ENCODE measurements at places on chromosomes 1 and 21.

- DNase-seq, result no peak
Measured at GRCh38 chr1:29504196-29504595, 267.9 kb downstream of the PTPRU start.

- DNase-seq, result no peak
Measured at GRCh38 chr1:184433956-184434502, 47.2 kb downstream of the C1orf21 start.

DNA sequence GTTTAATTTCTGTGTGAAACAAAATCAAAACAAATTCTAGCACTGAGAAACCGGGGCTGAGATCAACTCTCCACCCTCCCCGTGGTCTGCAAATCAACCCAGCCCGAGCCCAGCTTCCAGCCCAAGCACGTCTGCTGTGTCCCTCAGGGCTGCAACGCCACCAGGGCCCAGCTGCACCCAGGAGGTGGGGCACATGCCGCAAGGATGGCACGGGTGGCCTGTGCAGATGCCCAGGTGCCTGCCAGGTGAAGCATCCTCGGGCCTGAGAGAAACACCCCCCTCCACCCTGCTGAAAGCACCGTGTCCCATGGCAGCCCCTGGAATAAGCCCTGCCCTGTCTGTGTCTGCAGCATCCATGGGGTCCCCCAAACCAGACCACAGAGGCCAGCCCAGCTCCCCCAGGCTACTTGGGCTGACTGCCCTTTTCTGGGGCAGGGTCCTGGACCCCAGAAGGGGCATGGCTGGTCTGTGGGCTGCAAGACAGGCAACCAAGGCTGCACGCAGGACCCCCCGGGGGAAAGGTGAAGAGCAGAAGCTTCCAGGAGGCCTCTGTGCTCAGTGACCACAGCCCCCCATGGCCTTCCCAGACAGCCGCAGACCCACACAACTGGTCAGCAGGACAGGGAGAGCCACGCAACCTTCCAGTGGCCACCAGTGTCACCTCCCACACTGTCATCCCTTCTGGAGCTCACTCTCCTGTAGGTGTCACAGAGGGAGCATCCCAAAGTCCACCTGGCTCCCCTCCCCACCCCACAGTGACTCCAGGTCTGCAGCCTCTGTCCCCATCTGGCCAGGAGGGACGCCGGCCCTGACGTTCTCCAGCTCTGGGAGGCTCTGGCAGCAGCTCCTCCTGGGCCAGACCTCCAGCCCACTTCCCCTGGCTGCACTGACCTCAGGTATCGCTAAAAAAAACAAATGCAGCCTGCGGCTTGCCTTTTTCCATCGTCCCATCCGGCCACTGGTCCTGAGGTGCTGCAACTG lies 7.7 kb downstream of the WNT9A start:
- DNase-seq, result no peak

- no peak for DNase-seq
Measured at GRCh38 chr1:91783423-91784170, 102.4 kb downstream of the TGFBR3 start.

DNA sequence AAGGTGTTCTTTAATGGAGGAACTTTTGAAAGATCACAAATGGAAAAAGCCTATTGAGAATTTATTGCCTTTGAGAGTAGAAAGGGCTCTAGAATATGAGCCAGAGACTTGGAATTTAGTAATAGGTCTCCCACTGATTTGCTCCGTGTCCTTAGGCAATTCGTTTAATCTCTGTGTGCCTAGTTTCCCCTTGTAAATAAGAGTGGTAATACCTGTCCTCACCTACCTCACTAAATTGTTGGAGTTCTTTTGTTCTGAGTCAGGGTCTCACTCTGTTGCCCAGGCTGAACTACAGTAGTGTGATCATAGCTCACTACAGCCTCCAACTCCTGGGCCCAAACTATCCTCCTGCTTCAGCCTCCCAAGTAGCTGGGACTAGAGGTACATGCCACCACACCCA lies 15.0 kb upstream of the TEKT2 start:
- no peak for DNase-seq

- peak; percentile 67 for DNase-seq
Measured at GRCh38 chr1:40711465-40712404, 20.2 kb downstream of the NFYC start.

GRCh38 chr1:87120779-87121178 lies 206.3 kb downstream of the HS2ST1 start:
- no peak for DNase-seq

DNA sequence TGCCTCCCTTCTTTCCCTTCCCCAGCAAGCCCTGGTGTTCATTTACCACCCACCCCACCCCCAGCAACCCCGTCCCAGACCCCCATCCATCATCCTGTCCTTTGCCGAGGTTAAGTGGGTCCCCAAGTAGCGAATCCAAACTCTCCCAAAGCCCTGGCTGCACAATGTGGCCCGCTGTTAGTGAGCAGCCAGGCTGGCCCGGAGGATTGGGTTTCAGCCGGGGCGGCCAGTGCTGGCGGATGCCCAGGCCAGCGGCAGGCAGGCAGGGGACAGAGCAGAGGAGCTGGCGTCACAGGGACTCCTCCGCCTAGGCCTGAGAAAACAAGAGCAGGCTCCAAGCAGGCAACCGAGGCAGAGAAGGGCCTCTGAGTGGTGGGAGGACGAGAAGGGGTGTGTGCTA lies 61.4 kb downstream of the EPHB2 start:
- no peak for DNase-seq

DNA sequence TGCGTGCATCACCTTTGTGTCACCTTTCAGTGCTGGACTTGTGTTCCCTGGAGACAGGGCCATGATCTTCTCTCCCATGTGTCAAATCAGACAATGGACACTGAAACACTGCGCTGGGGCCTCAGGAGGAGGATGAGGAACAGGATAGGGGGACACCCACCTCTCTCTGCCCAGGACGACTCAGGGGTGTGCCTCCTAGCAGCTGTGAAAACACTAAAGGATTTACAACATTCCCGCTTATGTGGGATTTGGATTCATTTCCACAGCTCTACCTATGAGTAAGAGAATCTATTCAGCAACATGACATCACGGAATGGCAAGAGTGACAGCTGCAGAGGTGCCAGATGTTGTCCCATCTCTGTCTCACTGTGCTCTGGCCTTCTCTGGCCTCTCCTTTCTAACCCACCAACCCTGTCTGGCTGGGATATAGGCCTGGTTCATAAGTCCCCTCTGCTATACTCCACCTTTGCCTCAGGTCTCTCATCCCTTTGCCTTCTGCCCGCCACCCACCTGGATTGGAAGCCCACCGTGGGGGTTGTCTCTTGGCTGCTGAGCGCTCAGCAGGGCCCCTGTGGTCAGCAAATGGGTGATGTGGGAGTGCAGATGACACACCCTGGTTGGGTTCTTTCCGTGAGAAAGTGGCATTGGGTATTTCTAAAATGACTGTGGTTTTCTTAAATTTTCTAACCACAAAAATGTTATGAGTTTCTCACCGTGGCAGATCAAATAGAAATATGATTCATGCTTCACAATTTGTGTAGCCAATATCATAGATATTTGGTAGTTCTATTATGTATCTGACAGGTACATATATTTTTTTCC lies 47.1 kb upstream of the TLR5 start:
- DNase-seq, result peak; percentile 69

DNA sequence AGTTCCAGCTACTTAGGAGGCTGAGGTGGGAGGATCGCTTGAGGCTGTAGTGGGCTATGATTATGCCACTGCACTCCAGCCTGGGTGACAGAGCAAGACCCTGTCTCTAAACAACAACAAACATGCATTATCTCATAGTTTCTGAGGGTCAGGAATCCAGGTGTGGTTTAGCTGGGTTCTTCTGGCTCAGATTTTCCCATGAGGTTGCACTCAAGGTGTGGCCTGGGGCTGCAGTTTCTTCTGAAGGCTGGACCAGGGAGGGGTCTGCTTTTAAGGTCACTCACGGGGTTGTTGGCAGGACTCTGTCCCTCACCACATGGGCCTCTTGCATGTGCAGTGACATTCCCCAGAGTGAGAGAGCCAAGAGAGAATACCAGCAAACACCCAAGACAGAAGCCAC lies 77.0 kb downstream of the EPHB2 start:
- no peak for DNase-seq

- no peak for DNase-seq
Measured at GRCh38 chr1:196466166-196466565, 142.1 kb downstream of the KCNT2 start.

- no peak for DNase-seq
Measured at GRCh38 chr1:169102567-169102966, 3.9 kb upstream of the ATP1B1 start.

DNA sequence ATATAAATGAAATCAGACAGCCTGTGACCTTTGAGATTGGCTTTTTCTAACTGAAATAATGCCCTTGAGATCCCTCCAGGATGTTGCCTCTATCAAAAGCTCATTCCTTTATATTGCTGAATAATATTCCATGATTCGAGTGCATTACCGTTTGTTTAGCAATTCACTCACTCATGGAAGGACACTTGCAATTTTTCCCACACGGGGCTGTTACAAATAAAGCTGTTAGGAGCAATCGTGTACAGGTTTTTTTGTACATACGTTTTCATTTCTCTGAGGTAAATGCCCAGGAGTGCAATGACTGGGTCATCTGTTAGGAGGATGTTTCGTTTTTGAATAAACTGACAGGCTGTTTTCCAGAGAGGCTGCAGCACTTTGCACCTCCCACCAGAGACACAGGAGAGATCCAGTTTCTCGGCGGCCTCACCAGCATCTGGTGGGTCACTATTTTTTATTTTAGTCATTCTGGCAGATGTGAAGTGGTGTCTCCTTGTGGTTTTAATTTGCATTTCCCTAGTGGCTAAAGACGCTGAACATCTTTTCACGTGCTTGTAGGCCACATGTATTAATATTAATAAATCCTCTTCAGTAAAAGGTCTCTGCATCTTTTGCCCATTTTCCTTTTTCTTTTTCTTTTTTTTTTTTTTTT lies 11.0 kb downstream of the PRDM15 start:
- DNase-seq, result no peak

DNA sequence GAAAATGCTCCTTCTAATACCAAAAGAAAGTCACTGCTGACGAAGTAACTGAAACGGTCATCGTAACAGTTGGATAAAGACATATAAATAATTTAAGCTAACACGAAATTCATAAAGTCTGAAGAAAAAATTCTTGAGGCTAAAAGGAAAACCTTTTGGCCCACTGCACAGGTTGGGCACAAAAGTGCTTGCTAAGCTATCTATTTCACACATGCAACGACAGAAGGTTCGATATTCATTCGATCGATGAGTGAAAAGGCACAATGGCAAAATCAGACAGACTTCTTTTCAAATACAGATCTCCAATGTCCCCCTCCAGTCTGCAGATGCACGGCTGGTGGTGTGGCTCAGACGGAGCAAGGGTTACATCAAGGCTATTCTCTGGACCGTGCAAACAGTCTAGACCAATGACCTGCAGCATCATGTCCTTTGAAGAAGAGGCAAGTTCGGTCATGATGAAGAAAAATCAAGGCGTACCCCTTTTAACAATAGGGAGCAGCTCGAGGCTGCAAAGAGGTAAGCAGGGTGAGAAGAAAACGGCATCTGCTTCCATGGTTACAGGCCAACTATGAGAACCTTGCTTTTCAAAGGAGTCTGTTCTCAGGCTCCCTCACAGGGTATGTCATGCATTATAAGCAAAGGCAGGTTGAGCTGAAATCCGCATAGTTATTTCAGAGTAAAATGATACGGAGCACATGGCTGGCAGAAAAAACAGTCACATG lies 579.6 kb downstream of the USP25 start:
- DNase-seq, result no peak

- no peak for DNase-seq
Measured at GRCh38 chr1:165063181-165063965, 293.1 kb downstream of the LMX1A start.

DNA sequence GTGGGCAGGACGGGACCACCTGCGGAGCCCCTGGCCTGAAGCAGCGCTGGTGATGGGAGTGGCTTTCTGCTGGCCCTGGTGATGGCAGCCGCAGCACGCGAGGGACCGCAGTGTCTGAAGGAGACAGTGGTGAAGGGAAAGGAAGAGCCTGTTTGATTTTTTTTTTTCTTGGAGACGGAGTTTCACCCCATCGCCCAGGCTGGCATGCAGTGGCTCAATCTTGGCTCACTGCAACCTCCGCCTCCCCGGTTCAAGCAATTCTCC lies 40.2 kb upstream of the TRAPPC10 start:
- no peak for DNase-seq

DNA sequence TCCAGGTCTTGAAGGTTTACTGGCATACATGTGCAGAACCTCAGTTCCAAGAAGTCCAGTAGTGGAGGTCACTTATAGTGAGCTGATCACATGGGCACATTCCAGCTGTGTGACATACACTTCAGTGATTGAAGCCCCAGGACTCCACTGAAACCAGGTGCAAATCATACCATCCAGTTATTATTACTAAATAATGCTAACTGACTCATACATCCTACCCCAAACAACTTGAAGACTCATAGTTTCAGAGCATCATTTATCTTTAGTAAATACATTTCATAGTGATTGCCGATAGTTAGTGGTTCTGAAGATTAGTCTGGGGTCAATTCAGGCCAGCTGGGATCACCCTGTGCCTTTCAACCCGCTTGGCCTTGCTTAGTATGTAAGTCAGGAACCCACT lies 137.9 kb upstream of the UBE2U start:
- no peak for DNase-seq

- DNase-seq, result no peak
Measured at GRCh38 chr1:240242601-240243144, 151.0 kb downstream of the FMN2 start.

GRCh38 chr21:42849759-42850412 lies 29.5 kb downstream of the WDR4 start:
- no peak for DNase-seq

GRCh38 chr1:61097317-61097716 lies 15.0 kb downstream of the NFIA start:
- no peak for DNase-seq

GRCh38 chr1:247444571-247444970 lies 13.3 kb downstream of the OR2B11 start:
- DNase-seq, result no peak

DNA sequence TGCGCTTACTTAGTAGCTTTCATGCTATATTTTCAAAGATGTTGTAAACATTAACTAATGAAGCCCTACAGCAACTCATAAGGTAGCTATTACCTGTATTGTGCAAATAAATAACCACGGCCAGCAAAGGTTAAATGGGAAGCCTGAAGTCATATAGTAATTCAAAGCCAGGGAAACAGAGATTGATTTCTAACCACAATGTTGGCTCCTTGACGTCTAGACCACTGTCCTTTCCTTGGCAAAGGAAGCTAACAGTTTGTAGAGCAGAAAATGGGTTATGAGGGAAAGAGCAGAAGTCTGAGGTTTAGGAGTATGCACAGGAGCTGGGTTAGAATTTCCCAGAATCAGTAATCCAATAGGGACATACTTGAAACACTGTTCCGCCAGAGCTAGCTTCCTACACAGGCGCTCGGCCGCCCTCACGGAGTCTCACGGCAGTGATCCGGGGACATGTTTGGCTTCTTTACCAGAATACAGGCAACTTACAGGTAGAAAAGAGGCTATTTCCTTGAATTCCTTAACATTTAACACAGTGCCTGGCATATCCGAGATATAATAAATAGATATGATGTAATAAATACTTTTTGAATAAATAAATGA lies 298.8 kb upstream of the LYPLAL1 start:
- no peak for DNase-seq
